NCI-H226 (cell line): ENCODE measurements at places on chromosomes 4 and X.

DNA sequence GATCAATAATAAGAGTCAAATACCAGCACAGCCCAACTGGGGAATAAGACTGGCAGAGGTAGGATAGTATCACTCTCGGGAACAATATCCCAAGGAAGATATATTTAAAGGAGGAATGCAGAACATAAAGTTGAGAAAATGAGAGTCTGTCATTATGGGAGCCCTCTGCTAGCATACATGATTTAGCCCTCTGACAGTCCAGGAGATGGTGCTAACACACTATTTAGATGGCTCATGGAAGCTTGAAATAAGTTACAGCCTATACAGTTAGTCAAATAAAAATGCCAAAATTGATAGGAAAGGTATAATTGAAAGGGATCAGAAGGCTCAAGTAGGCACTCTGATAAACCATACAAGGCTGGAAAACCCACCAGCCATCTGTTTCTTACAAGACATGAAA lies 201.0 kb upstream of the NEIL3 start:
- no peak for DNase-seq

- peak; percentile 75 for DNase-seq
Observed at GRCh38 chr4:109979920-109980717, 67.4 kb downstream of the EGF start.

- DNase-seq, result no peak
Observed at GRCh38 chr4:73822812-73823504, 13.5 kb upstream of the CXCL6 start.

GRCh38 chr4:4871242-4871572 lies 11.7 kb downstream of the MSX1 start:
- DNase-seq, result no peak

DNA sequence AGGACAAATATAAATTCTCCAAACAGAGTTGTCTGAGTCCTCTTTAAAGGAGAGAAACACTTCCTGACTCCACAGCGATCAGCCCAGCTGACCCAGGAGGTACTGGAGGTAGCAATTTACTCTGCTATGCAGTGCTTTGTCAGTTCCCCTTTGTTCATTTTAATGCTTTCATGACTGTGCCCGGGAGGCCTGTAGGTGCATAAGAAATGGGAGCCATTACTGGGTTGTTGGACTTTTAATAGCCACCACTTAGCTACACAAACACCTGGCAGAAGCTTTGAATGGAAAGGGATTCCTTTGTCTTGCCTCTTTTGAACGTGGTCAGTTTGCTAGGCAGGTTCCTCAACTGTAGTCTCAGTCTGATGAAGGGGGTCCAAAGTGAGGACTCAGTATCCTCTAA lies 59.0 kb upstream of the AFF2 start:
- DNase-seq, result no peak

DNA sequence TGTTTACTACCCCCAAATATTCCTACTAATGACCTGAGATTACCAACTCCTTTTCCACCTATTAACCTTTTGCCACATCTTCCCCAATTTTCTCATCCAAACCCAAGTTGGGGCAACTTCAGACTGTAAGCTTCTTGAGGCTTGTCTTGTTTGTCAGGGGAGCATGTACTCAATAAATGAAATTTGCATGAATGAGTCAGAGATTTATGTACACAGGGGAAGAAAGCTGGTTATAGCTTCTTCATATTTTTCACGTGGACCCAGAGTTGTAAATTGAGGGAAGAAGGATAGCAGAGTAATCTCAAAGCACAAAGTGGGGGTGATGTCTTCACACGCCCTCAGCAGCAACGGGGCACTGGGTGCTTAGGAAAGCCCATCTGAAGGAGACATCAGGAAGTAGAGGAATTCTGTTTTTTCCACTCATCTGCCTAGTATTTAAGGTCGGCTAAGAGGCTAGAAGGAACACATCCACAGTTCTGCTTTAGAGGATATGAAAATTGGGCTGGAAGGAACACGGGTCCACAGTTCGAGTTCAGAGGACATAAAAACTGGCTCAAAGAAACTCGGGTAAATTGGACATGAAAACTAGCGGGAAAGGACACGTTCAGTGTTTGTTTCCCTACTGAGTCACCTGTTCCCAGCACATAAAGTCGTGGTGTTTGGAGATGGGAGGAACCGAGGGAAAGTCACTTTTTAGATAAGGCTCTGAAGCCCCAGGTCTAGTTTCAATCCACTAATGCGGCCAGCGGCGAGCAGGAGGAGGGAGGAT lies 696 bp upstream of the CA5B start:
- DNase-seq, result no peak
